ENCODE measurements at places on chromosomes 11 and 22. TPM values are rescaled to one million over a fixed set of nuclear protein-coding genes. Genes with fewer than 3 reads are reported as not detected.

Gene MS4A15
- not detected for total RNA-seq

Gene C11orf42
- not detected for total RNA-seq

Gene RPUSD4
- total RNA-seq, result 43.4 TPM

Gene MSANTD2
- total RNA-seq, result 5.8 TPM

DNA sequence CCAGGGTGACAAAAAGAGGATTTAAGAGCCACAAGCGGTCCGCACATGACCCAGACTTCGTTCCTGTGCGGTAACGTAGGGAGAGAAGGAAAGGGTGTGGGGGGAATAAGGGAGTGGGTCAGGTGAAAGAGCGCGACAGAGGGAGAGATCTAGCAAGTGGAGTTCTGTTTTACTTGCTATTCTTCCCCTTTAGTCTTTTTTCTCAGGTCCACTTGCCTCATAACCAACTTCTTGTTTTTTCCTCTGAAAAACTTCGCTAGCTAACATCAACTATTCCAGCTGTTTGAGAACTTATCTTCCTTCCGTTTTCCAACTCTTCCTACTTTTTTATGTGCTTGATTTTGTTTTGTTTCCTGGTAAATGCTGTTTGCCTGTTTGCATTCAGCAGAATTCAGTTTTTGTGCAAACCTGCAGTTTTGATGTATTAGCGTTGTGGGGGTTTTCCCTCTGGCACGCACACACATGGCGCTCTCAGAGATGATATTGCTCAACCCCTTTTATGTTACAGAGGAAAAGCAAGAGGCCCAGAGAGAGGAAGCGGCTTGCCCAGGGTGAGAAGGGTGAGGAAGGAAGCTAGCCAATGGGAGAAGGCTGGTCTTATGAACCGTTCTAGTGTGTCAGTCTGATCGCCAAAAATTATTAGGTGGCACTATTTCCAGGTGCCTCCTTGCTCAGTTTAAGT, 592 bp upstream of the CTSC start:
- no peaks in the 10 kb centered on the region for H3K27me3 ChIP-seq
- H3K27ac ChIP-seq, result peak overlapping the region; percentile 97
- peaks cover 49% of the 10 kb centered on the region for H3K4me1 ChIP-seq
- peaks cover 27% of the 10 kb centered on the region for H3K36me3 ChIP-seq
- peak overlapping the region; percentile 86 for H3K4me3 ChIP-seq

DNA sequence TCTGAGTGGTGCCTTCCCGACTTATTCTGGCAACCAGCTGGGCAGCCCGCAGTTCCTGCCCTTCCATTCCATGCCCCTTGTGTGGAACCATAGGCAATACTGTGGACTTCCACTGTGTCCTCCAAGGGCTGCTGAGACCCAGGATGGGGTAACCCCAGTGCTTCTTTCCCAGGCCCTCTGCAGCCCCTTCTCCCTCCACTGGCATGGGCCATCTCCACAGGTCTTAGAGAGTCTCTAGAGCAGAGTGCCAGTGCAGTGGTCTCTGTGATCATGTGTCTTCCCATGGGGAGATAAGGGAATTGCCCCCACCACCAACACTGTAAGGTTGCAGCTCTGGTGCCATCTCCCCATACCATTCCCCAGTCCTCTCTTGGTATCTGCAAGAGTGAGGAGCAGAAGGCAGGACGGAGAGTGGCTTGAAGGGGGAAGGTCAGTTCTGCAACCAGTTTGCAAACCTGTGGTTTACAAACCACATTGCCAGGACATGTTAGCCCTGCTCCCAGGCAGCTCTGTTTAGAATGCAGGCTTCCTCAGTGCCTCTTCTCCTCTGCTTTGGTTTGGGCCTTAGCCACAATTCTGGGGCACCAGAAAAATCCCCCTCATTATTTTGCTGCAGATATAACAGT, 20.9 kb upstream of the DRD2 start:
- no peak overlapping the region for H3K27ac ChIP-seq
- H3K4me1 ChIP-seq, result no peaks in the 10 kb centered on the region
- no peak for DNase-seq
- no peaks in the 10 kb centered on the region for H3K36me3 ChIP-seq

DNA sequence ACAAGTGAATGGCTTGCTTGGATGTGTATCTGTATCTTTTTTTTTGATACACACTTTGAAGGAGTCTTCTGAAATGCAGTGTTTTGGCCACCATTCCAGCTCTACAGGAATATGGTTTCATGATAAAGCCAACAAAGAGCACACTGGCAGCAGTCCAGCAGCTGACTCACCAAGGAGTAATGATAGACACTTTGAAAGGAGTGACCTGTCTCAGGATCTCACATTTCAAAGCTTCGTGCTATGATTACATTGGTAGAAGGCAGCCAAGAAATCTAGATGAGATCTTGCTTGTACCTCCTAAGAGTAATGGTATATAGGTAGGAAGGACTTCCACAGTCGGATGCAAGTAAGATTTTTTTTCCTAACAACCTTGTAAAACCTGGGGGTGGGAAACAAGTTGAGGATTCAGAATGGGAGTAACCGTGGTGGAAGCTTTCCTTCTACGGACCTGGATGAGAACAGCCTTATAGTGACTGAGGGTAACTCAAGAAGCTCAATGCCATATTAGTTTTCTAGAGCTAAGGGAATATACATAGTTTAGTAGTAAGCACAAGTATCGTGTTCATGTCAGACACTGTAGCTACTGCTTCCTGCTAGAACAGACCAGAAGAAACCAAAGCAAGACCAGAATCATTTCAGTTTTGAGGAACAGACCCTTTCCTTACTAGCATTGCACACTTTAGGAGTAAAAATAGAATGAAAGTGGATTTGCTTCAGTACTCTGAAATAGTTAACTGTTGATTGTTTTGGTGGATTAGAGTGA, 25.0 kb downstream of the MTMR3 start:
- H3K36me3 ChIP-seq, result no peaks in the 10 kb centered on the region
- no peaks in the 10 kb centered on the region for H3K27me3 ChIP-seq
- H3K4me1 ChIP-seq, result peaks cover 40% of the 10 kb centered on the region
- DNase-seq, result peak; percentile 45
- H3K27ac ChIP-seq, result no peak overlapping the region

DNA sequence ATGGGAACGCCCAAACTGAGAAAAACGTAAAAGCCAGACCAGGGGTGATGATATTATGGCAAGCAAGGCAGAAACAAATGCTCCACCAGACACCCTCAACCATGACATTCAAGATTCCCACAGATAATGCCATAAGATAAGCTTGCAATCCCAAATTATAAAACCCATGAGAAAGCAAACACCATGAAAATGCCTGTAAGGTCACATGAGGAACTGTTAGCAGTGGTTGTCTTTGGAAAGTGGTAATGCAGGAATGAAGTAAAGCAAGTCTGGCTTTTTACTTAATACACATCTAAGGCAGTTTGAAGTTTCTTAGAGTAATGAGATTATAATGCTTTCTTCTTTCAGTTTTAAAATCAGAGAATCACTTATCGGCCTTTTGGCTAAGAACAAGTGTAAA, 111.0 kb downstream of the MN1 start:
- no peak overlapping the region for H3K4me3 ChIP-seq
- no peaks in the 10 kb centered on the region for H3K36me3 ChIP-seq
- no peaks in the 10 kb centered on the region for H3K4me1 ChIP-seq
- no peak overlapping the region for H3K27ac ChIP-seq

DNA sequence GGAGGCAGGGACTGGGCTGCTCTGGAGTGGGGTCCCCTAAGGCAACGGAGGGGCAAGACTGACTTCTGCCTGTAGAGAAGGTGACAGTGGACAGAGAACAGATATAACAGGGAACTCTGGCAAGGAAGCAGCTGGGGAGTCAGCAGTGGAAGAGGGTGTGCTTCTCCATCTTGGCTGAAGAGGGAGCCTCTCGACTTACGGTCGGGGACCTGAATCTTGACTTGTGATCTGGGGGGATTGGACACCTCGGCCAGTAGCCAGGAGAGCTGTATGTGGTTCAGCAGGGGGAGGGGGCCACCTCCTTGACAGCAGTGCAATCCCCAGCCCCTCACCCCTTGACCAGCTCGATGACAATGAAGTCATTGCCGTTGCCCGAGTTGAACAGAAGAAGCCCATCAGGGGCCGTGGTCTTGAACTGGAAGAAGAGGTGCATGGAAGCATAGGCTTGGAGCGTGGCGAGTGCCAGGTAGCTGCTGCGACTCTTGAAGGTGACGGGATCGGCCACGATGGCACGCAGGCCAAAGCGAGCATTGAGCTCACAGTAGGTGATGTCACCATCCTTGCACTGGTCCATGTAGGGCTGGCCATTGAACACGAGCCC, 60.0 kb downstream of the SLC22A12 start:
- DNase-seq, result no peak
- no peak overlapping the region for H3K27ac ChIP-seq
- no peaks in the 10 kb centered on the region for H3K36me3 ChIP-seq
- no peak overlapping the region for H3K4me3 ChIP-seq

GRCh38 chr11:128251140-128251539, 336.2 kb downstream of the ETS1 start:
- H3K4me1 ChIP-seq, result no peaks in the 10 kb centered on the region
- no peak overlapping the region for H3K4me3 ChIP-seq
- H3K36me3 ChIP-seq, result no peaks in the 10 kb centered on the region
- no peak for DNase-seq

DNA sequence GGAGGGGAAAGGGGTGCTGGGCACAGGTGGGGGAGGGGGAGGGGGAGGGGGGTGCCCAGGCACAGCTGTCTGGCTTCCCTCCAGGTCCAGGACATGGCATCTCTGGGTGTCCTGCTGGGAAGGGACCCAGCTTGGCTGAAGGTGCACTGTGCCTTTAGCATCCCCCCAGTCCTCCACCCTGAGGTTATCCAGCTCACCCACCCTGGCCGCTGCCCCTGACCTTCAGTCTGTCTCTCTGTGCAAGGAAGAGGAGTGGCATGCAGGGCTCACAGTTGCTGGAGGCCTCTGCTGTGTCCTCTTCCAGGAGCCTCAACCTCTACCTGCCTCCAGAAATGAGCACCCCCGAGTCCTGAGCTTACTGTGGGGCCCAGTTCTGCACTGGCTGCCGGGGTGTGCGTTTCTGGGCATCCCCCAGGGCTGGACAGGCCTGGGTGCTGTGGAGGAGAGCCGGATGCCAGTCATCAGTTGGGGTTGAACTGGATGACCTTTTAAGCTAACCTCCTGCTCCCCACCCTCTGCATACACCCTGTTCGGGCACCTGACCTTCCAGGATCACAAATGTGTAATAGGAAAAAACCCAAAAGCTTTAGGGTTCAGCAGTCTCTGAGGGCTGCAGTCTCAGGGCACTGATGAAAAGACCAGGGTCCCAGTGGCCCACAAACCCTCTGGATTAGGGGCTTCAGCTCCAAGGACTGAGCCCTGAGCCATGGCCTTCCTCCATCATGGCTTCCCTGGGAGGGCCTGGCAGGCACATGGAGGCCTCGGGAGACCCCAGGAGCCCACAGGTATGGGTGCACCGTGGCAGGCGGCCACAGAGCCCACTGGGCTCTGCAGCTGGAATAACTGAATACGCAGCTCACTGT, 9.6 kb upstream of the CTSD start:
- no peak overlapping the region for H3K4me3 ChIP-seq
- H3K4me1 ChIP-seq, result peaks cover 14% of the 10 kb centered on the region
- no peak for DNase-seq
- no peaks in the 10 kb centered on the region for H3K27me3 ChIP-seq
- H3K36me3 ChIP-seq, result no peaks in the 10 kb centered on the region

DNA sequence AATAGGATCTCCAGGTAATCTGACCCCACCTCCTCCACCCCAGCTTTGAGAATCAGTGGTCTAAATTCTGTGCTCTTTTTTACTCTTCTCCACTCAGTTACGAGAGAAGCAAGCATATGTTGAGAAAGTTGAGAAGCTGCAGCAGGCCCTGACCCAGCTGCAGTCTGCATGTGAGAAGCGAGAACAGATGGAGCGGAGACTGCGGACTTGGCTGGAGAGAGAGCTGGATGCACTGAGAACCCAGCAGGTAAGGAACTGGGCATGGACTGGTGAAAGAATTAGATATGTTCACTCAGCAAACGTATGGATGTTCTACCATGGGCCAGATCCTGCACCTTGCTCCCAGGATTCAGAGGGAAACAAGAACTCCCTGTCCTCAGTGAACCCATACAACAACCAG, 85.7 kb downstream of the AMOTL1 start:
- H3K36me3 ChIP-seq, result no peaks in the 10 kb centered on the region
- no peak overlapping the region for H3K27ac ChIP-seq
- H3K27me3 ChIP-seq, result no peaks in the 10 kb centered on the region
- no peak for DNase-seq
- no peaks in the 10 kb centered on the region for H3K4me1 ChIP-seq

- H3K4me1 ChIP-seq, result peaks cover 4% of the 10 kb centered on the region
- no peak overlapping the region for H3K27ac ChIP-seq
- no peaks in the 10 kb centered on the region for H3K36me3 ChIP-seq
- peaks cover 6% of the 10 kb centered on the region for H3K27me3 ChIP-seq
- no peak overlapping the region for H3K4me3 ChIP-seq
Measured at GRCh38 chr11:111454561-111455192, 57.5 kb downstream of the BTG4 start.

DNA sequence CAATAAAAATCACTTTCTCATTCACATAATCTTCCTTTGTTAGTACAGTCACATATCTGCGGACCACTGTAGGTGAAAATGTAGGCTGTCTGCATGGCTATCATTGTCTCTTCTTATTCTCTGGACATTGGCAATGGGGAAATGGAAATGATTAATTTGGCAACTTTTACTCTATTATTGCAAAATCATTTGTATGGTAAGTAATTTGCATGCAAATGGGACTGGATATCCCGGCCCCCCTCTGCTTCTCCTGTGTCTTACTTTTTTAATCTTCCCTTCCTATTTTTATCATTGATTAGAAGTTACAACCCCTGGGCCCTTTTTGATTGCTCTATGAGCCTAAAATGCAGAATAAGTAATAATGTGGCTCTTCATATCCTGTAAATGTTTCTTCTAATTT, 6.0 kb downstream of the GRK3 start:
- H3K36me3 ChIP-seq, result peaks cover 5% of the 10 kb centered on the region
- peaks cover 25% of the 10 kb centered on the region for H3K4me1 ChIP-seq
- H3K27me3 ChIP-seq, result peaks cover 2% of the 10 kb centered on the region

DNA sequence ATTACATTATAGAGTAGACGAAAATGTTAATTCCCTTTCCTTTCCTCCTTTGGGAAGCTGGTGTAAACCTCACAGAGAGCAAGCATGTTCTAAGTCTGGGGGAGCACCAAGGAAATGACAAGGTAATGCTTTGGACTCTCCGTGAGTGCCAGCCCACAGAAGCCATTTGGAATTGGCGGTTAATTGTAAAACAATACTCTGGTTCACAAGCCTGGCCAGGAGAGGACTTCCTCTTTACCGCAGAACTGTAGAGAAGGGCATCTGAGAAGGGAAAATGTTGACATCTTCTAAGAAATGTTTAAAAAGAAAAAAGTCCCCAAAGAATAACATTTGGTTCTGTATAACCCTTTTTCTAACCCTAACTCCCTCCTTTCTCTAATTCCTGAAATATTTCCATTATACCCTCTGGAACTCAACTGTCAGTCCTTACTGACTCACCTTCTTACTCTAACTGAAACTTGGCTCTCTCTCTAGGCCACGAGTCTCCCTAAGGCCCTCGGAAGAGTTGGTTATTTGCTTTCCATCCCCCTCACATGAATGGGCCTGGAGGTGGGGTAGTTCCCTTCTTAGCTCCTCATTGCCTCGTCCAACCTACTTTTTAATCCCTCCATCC, 379.8 kb downstream of the SOX6 start:
- no peak overlapping the region for H3K27ac ChIP-seq
- H3K27me3 ChIP-seq, result no peaks in the 10 kb centered on the region
- H3K4me3 ChIP-seq, result no peak overlapping the region
- no peaks in the 10 kb centered on the region for H3K36me3 ChIP-seq
- DNase-seq, result no peak
- H3K4me1 ChIP-seq, result no peaks in the 10 kb centered on the region

GRCh38 chr11:65695459-65696241, 16.4 kb upstream of the KAT5 start:
- H3K36me3 ChIP-seq, result no peaks in the 10 kb centered on the region
- H3K4me1 ChIP-seq, result no peaks in the 10 kb centered on the region
- no peak overlapping the region for H3K4me3 ChIP-seq
- no peaks in the 10 kb centered on the region for H3K27me3 ChIP-seq
- DNase-seq, result no peak
- no peak overlapping the region for H3K27ac ChIP-seq
